ENCODE measurements at places on chromosomes 7 and 10.

DNA sequence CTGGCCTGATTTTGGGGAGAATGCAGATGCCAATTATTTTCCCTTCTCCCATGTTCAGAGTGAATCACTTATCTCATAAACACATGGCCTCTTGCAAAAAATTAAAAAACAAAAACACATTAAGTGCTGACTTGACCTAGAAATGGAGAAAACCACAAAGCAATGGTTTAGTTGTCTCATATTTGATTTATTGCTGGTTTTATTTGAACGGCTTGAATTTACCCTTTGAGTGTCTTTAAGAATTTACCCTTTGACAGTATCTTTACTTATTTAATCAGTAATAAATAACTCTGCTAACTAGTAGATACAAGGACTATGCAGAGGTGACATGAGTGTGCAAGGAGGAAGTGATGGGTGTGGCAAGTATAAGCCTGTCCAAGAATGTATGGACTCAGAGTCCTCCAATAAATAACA, 68.1 kb upstream of the GSDME start:
- DNase-seq: peak; percentile 87

DNA sequence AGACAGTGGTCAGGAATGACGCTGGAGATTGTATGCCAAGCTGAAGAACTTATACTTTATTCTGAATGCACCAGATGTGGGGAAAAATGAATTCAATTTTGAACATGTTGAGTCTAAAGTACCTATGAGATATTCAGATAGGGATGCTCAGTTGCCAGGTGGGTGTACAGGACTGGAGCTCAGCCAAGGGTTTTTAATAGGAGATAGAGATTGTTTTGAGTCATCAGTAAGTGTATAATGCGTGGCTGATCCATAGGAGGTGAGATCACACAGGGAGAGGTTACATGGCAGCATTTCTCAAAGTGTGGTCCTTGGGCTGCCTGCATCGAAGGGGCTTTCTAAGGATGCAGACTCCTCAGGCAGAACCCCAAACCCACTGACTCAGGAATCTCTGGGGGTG, 6.8 kb upstream of the HIPK2 start:
- DNase-seq: peak; percentile 85

- no peak for DNase-seq
Observed at GRCh38 chr10:91624633-91625032, 8.2 kb downstream of the PPP1R3C start.

GRCh38 chr10:106278383-106278782, 886.1 kb downstream of the SORCS1 start:
- DNase-seq: no peak

- no peak for DNase-seq
Observed at GRCh38 chr10:12774204-12774894, 227.2 kb downstream of the CCDC3 start.

DNA sequence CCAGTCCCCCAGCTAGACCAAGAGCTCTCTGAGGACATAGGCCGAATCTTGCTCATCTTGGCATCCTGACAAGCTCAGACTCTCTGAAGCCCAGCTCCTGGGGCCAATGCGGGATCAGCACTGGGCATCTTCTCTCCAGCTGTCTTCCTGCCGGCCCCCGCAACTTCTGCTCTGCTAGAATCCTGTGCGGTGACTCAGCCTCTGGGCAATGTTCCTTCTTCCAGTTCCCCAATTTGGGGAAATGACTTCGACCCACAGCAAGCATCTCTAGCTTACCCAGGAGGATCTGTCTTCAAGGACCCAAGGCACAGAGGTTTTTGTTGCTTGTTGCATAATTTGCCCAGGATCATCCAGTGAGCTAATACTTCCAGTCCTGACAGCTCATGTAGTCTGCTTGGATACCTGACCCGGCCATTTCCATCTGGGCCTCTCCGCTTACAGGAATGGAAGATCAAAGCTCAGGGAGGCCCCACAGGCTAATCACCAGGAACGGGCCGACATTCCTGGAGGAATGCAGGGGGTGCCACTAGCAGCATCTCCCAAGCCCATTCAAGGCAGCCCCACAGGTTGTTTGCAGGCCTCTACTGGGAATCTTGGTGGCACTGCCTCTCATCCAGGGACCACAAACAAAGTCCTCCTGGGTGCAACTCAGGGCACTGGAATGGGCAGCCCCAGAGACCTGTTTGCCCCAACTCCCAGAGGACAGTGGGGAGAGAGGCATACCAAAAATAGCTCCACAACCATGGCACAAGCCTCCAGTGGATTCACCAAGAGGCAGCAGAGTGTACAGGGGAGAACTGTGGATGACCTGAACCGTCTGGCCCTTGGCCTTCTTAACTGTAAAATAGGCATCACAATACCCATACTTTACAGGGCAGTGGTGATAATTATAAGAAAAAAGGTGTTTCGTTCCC, 151.9 kb downstream of the NEURL1 start:
- peak; percentile 85 for DNase-seq

GRCh38 chr7:151248346-151249033, at the start of gene SMARCD3:
Gene SMARCD3, minus strand, starts transcription at chr7:151248694. Its CDS starts 132 bp downstream, at chr7:151248562.
- DNase-seq: no peak

DNA sequence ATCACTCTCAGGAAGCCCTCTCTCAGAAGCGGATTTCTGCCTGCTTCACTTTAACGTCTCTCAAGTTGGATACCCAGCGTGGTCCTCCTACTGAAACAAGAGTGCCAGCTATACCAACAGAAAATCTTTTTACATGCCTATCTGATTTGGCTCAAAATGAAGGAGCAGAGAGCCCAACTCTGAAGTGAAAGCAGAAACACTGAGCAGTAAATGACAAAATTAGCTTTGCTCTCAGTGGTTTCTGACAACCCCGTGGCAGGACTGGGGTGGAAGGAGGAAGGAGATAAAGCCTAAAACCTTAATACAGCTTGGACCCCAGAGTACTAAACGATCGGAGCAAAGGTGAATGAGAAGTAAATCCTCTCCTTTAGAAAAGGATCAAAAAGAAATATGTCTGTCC, 25.1 kb upstream of the GPR37 start:
- no peak for DNase-seq

DNA sequence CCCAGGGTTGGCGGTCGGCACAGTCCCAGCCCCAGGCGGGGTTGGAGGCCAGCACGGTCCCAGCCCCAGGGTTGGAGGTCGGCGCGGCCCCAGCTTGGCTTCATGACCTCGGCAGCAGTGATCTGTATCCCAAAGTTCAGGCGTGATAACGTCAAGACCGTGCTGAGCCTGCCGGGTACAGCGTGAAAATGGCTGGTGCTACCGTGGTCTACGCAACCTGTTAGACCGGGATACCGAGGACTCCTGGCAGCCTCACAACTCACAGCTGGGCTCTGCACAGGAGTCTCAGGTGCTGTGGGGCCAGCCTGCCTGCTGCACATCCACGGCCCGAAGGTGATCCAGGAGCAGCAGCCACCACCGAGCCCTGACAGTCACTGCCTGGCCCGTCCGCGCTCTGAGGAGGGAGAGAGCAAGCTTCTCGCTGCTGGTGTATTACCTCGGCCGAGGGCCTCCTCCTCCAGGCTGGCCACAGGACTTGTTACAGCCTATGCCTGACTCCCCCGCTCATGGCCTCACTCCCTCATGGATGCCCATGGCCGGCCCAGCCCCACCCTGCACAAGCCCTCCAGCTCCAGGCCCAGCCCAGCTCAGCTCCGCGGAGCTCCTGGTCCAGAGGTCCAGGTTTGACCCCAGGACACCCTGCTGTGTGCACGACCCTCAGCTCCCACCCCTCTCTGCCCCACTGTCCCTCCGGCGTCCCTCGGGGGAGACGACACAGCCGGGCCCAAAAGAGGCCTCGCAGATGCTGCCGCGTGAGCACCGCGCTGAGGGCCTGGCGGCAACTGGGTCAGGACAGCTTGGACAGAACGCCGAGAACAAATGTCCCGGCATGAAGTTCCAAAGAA, 156.0 kb downstream of the ELFN1 start:
- DNase-seq: no peak

DNA sequence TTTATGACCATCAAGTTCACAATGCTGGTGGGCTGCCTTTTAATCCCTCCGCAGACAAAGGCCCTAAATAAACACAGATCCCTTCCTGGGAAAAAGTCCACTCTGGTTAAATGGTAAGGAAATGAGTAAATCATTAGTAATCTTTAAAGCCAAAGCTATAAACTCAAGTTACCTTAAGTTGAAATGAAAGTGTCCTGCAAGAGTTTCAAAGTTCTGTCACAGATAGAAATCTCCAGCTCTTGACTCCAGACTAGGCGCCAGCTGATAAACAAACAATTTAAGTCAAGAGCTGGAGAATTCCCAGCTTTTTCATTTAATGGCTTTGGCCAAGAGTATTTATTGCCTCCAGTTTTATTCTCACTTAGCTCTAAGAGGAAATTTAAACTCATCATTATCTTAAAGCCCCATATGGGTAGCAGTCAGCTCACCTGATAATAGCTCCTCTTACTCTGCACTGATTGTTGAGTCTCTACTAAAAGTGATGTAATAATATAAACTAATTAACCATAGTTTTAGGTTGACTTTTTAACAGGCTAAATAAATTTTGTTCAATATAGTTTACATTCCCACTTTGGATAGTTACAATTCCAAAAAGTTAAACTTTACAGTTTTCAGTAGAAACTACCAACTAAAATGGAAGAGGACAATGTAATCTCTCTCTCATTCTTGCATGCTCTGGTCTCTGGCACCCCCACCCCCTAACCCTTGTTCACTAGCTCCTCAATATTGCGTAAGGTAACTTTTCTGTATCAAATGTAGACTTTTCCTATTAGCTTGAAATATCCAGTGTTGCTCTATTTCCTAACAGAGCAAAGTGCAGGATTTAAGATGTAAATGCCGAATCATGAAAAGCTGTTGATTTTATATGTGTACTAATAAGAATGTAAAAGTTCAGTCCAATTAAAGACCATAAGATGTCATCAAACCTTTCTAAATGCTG, 56.1 kb downstream of the HIBADH start:
- DNase-seq: peak; percentile 58

DNA sequence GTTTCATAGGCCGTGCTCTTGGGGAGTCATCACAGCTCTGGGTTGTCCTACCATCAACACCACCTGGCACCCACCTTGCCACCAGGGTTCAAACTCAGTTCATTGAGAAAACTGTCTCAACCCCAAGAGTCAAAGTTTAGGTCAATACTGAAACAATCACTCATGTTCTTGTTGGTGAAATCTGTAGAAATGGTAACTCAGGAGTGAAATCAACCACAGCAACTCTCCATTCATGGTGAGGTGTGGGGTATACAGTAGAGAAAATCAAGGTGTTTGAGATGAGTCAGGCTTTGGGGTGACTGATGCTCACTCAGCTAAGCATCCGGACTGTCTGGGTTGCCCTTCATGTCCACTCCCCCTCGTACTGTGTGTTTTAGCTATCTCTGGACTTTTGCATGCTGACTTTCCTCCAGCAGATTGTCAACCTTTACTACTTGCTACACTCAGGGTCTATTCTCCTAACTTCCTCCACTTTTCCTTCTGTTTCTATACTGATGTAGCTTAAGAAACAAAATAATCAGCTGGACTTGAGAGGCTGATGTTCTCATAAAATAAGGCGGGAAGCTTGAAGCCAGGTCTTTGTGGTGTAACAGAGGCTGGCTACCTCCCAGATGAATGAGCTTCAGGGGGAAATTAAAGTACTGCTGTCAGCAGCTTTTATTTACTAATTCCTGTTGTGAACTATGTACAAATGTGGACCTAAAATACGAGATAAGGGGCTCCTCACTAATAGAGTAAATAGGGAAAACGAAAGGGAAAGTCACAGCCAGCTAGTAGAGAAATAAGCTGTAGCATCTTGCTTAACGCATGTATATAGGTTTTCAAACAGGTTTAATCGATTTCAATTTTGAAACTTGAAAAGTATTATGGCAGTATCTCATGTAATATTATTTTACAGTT, 173.6 kb upstream of the AKR1E2 start:
- DNase-seq: peak; percentile 72

GRCh38 chr10:93715345-93715744, 13.0 kb upstream of the FRA10AC1 start:
- no peak for DNase-seq

GRCh38 chr7:78716876-78717275, 736.6 kb downstream of the MAGI2 start:
- no peak for DNase-seq

GRCh38 chr10:117364110-117364960, 10.9 kb downstream of the PDZD8 start:
- peak; percentile 6 for DNase-seq

GRCh38 chr7:27210441-27211083, 10.7 kb upstream of the HOXA13 start:
- DNase-seq: no peak

DNA sequence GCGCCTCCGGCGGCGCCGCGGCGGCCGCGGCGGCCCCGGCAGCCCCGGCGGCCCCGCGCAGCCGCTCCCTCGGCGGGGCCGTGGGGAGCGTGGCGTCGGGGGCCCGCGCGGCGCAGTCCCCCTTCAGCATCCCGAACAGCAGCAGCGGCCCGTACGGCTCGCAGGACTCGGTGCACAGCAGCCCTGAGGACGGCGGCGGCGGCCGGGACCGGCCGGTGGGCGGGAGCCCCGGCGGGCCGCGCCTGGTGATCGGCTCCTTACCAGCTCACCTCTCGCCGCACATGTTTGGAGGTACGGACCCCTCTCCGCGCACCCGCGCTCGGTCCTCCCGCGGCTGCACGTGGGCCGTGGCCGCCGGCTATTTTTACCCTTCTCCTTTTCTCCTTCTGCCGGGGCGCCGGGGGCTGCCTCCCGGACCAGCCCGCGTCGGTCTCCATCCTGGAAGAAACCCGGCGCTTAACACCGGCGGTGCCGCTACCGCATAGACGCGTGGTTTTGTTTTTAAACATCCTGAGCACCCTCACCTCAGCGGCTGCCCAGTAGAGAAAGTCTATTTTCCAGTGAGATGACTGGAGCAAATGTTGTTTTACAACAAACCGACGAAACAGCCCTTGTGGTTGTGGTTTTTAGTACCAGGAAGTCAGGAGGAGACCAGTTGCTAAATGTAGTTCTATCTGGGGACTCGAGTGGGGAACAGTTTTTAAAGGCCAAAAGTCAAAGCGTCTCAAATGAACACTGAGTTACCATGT, 1.3 kb downstream of the ZNRF2 start:
- DNase-seq: peak; percentile 44

DNA sequence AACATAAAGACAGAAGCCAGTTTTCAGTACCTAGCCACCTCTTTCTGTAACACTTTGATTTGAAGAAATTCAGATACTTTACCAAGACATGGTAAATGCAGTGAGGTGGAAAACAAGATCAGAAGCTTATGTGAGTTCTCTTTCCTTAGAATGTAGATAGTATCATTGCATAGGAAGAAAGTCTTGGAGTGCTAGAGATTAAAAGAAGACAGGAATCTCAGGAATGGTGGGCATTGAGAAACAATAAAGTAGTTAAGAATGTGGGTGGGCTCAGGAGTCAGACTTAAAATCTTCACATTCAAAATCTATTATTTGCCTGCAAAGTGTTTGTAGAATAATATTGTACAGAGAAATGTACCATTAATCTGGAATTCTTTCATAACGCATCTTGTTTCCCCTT, 58.9 kb downstream of the POLL start:
- no peak for DNase-seq

GRCh38 chr10:451021-451471, 238.4 kb downstream of the DIP2C start:
- no peak for DNase-seq

Data from bronchial epithelial cell (primary cell).